ENCODE measurements at places on chromosomes 11 and 22. TPM values are rescaled to one million over a fixed set of nuclear protein-coding genes. Genes with fewer than 3 reads are reported as not detected.

The SYT9 gene
- total RNA-seq = 2.7 TPM

GRCh38 chr11:45755281-45755859 lies 49.6 kb upstream of the SLC35C1 start:
- H3K27me3 ChIP-seq = no peaks in the 10 kb centered on the region
- no peak overlapping the region for H3K4me3 ChIP-seq
- peak; percentile 21 for DNase-seq

DNA sequence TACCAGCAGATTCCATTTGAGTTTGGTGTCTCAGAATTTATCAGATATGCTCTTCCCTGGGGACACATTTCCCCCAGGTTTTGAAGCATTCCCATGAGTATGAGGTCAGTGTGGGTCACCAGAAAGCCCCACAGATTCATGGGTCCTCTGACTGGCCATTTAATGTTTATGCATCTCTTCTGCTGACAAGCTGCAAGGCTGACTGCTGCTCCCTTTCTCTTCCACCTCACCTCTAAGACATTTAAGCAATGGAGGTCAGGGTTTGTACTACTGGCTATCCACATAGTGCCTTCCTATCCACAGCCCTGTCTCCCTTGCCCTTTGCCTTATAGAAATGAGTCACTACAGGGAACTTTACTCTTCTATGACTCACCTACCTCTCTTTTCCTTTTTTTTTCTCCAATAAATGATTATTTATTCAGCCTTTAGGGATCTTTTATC lies 106.0 kb upstream of the TIMP3 start:
- DNase-seq = no peak
- no peaks in the 10 kb centered on the region for H3K4me1 ChIP-seq
- no peaks in the 10 kb centered on the region for H3K27me3 ChIP-seq
- H3K36me3 ChIP-seq = no peaks in the 10 kb centered on the region

GRCh38 chr11:101442936-101443521 lies 140.8 kb downstream of the TRPC6 start:
- no peaks in the 10 kb centered on the region for H3K4me1 ChIP-seq
- no peaks in the 10 kb centered on the region for H3K27me3 ChIP-seq
- no peak overlapping the region for H3K4me3 ChIP-seq
- DNase-seq = no peak
- no peaks in the 10 kb centered on the region for H3K36me3 ChIP-seq

- H3K36me3 ChIP-seq = no peaks in the 10 kb centered on the region
- H3K27me3 ChIP-seq = no peaks in the 10 kb centered on the region
- no peak for DNase-seq
- peaks cover 6% of the 10 kb centered on the region for H3K4me1 ChIP-seq
- no peak overlapping the region for H3K4me3 ChIP-seq
- no peak overlapping the region for H3K27ac ChIP-seq
Measured at GRCh38 chr11:15687342-15687741, 572.6 kb downstream of the INSC start.

DNA sequence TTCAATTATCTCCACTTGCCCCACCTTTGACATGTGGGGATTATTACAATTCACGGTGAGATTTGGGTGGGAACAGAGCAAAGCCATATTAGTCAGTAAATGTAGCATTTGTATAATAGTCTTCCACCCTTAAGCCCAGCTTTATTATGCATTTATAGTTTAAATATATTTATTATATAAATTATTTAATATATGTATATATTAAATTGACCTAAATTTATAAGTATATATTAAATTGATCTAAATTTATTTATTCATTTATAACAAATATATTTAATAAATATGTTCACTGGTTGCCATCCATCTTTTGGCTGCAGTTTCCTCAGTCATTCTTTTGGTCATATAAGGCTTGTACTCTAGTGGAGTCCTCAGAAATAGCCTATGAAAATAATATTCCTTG lies 23.6 kb upstream of the CHORDC1 start:
- no peak for DNase-seq
- H3K4me3 ChIP-seq = no peak overlapping the region
- no peaks in the 10 kb centered on the region for H3K36me3 ChIP-seq
- no peaks in the 10 kb centered on the region for H3K27me3 ChIP-seq
- peaks cover 14% of the 10 kb centered on the region for H3K4me1 ChIP-seq

The CALCB gene
- 7.9 TPM for total RNA-seq

DNA sequence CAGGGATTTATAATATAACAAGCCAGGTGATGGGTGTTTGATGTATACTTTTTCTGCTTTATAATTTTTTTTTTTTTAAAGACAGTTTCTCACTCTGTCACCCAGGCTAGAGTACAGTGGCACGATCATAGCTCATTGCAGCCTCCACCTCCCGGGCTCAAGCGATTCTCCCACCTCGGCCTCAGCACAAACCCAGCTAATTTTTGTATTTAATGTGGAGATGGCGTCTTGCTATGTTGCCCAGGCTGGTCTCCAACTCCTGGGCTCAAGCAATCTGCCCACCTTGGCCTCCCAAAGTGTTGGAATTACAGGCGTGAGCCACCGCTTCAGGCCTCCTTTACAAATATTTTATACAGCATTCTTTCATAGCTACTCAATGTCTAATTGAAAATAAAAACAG lies 48.6 kb downstream of the MORC2 start:
- no peak for DNase-seq
- H3K4me3 ChIP-seq = no peak overlapping the region
- H3K4me1 ChIP-seq = no peaks in the 10 kb centered on the region
- H3K27me3 ChIP-seq = no peaks in the 10 kb centered on the region
- no peak overlapping the region for H3K27ac ChIP-seq

The OTOG gene
- total RNA-seq = 0.78 TPM

GRCh38 chr11:58625826-58626460 lies 3.5 kb downstream of the CNTF start:
- peaks cover 15% of the 10 kb centered on the region for H3K36me3 ChIP-seq
- H3K4me3 ChIP-seq = no peak overlapping the region
- DNase-seq = no peak
- H3K4me1 ChIP-seq = peaks cover 7% of the 10 kb centered on the region

- no peak overlapping the region for H3K4me3 ChIP-seq
- no peaks in the 10 kb centered on the region for H3K4me1 ChIP-seq
- no peak for DNase-seq
Measured at GRCh38 chr22:24437741-24438328, 10.4 kb downstream of the ADORA2A start.

The RASSF10 gene
- total RNA-seq = 1.8 TPM

The MS4A8 gene
- total RNA-seq = not detected

GRCh38 chr22:48407256-48407955 lies 1420.3 kb downstream of the BRD1 start:
- H3K27ac ChIP-seq = no peak overlapping the region
- H3K27me3 ChIP-seq = no peaks in the 10 kb centered on the region
- H3K36me3 ChIP-seq = peaks cover 5% of the 10 kb centered on the region

GRCh38 chr11:15893080-15893492 lies 463.3 kb downstream of the SOX6 start:
- no peak overlapping the region for H3K27ac ChIP-seq
- H3K4me1 ChIP-seq = no peaks in the 10 kb centered on the region
- H3K36me3 ChIP-seq = no peaks in the 10 kb centered on the region
- no peaks in the 10 kb centered on the region for H3K27me3 ChIP-seq
- no peak for DNase-seq

GRCh38 chr11:80673566-80673965 lies 1232.7 kb upstream of the TENM4 start:
- no peaks in the 10 kb centered on the region for H3K36me3 ChIP-seq
- H3K4me1 ChIP-seq = no peaks in the 10 kb centered on the region
- DNase-seq = no peak

The GAB2 gene
- total RNA-seq = 10.8 TPM

The PANX2 gene
- 5.9 TPM for total RNA-seq

The LRRC56 gene
- 0.54 TPM for total RNA-seq

The APOBEC3H gene
- not detected for total RNA-seq

The PRDM11 gene
- 10.4 TPM for total RNA-seq

- peaks cover 83% of the 10 kb centered on the region for H3K27me3 ChIP-seq
- no peak overlapping the region for H3K27ac ChIP-seq
- peak; percentile 32 for DNase-seq
- peaks cover 33% of the 10 kb centered on the region for H3K4me1 ChIP-seq
Measured at GRCh38 chr11:2869134-2869526, 16.4 kb downstream of the CDKN1C start.

The PISD gene
- 51.6 TPM for total RNA-seq

The ZBTB3 gene
- total RNA-seq = 82.6 TPM

The FXYD2 gene
- total RNA-seq = 0.12 TPM

Measured in GM23338 (cell line).